ENCODE measurements at places on chromosomes 4 and X.

GRCh38 chr4:100816436-100817045 is 298.7 kb upstream of the EMCN start:
- no peak for DNase-seq

GRCh38 chr4:7756561-7757355 is 182.9 kb downstream of the AFAP1 start:
- DNase-seq: no peak

- no peak for DNase-seq
Observed at GRCh38 chr4:98939438-98939837, 10.5 kb upstream of the EIF4E start.

GRCh38 chrX:18573556-18573955 is 98.4 kb downstream of the RS1 start:
- no peak for DNase-seq

DNA sequence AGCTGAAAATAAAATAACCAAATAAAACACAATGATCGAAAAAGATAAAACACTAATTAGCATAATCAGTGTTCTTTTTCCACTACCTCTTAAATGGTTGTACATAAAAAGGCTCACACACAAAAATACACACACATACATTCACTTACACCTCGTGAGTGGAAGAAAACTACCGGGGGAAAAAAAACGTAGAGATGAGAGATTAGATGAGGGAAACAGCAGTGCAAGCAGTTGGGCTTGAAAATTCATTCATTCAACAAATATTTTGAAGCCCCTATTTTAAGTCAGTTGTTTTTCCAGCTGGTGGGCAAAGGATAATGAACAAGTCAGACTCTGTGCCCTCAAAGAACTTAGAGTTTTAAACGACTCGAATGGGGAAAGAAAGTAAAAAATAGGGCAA is 1.0 kb downstream of the TBCK start:
- DNase-seq: no peak

Measured in memory B cell (primary cell).